ENCODE measurements at places on chromosomes 2 and 18. TPM values are rescaled to one million over a fixed set of nuclear protein-coding genes. Genes with fewer than 3 reads are reported as not detected.

GRCh38 chr2:70692256-70692655, 75.7 kb downstream of the ADD2 start:
- DNase-seq = no peak

The TGFBRAP1 gene
- 20.4 TPM for total RNA-seq

The PAIP2B gene
- 20.4 TPM for total RNA-seq

GRCh38 chr2:189076572-189076971, 102.4 kb downstream of the COL3A1 start:
- no peak for DNase-seq

The POTEC gene
- under 0.01 TPM for total RNA-seq

- no peak for DNase-seq
Observed at GRCh38 chr2:1140389-1141003, 189.8 kb downstream of the SNTG2 start.

The ACTR1B gene
- 28.9 TPM for total RNA-seq

GRCh38 chr2:96799623-96799935, 16.5 kb upstream of the CNNM3 start:
- DNase-seq = no peak

DNA sequence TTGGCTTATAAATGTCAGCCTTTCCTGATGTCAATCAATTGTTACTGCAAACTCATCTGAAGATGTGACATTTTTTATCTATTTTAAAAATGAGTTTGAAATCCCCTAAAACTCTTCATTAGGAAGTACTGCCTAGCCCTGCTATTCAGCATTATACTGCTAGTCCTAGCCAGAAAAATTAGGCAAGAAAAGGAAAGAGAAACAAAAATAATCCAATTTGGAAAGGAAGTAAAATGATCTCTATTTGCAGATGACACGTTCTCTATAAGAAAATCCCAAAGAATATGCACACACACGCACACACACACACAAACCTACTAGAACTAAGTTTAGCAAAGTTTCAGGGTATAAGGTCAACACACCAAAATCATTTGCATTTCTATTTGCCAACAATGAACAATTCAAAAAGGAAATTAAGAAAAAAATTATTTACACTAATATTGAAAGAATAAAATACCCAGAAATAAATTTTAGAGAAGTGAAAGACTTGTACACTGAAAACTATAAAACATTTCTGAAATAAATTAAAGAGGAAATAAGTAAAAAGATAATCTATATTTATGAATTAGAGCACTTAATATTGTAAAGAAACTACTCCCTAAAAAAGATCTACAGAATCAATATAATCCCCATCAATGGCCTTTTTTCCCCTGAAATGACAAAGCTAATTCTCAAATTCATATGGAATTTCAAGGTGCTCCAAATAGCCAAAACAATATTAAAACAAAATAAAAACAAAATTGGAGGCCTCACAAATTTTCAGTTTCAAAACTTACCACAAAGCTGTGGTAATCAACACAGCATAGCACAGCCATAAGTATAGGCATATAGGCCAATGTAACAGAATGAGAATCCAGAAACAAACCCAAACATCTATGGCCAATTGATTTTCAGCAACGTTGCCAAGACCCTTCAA, 433.7 kb upstream of the TRIB2 start:
- no peak for DNase-seq

- DNase-seq = no peak
Observed at GRCh38 chr2:45102579-45103117, 93.4 kb upstream of the SIX2 start.

DNA sequence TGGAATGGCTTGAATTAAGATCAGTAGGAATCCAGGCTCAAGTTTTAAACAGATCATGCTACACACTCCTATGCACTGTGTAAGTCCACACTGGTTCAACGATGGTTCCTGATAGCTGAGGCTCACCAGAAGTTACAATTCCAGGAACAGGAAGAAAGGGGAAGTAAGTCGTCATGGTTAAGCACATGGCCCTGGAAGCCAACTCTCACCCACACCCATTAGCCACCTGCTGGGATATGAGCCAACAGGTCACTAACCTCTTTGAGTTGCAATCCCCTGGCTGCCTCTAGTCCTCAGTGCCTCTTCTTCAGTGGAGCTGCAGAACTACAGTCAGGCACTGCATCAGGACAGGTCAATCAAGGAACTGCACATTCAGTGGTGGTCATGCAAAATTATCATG, 133.5 kb downstream of the TMEM182 start:
- no peak for DNase-seq

The PRKAG3 gene
- not detected for total RNA-seq
